ENCODE measurements at places on chromosomes 16 and 17.

GRCh38 chr16:2535625-2536013, 2.2 kb upstream of the PDPK1 start:
- peaks cover 5% of the 10 kb centered on the region for H3K36me3 ChIP-seq
- no peak overlapping the region for H3K4me3 ChIP-seq
- peak; percentile 79 for DNase-seq
- no peaks in the 10 kb centered on the region for H3K27me3 ChIP-seq

GRCh38 chr17:76087531-76087930, 8.5 kb downstream of the ZACN start:
- H3K4me1 ChIP-seq, result peaks cover 3% of the 10 kb centered on the region
- no peak for DNase-seq
- H3K36me3 ChIP-seq, result peaks cover 98% of the 10 kb centered on the region
- no peak overlapping the region for H3K4me3 ChIP-seq

GRCh38 chr16:89103781-89104180, 10.1 kb downstream of the ACSF3 start:
- peaks cover 75% of the 10 kb centered on the region for H3K36me3 ChIP-seq
- DNase-seq, result no peak
- H3K4me3 ChIP-seq, result no peak overlapping the region
- no peak overlapping the region for H3K27ac ChIP-seq
- H3K27me3 ChIP-seq, result no peaks in the 10 kb centered on the region

- H3K27ac ChIP-seq, result no peak overlapping the region
- H3K4me1 ChIP-seq, result peaks cover 1% of the 10 kb centered on the region
- H3K27me3 ChIP-seq, result peaks cover 53% of the 10 kb centered on the region
- H3K4me3 ChIP-seq, result no peak overlapping the region
- DNase-seq, result no peak
These were observed 214.3 kb downstream of the ENGASE start for GRCh38 chr17:79288950-79289349.

DNA sequence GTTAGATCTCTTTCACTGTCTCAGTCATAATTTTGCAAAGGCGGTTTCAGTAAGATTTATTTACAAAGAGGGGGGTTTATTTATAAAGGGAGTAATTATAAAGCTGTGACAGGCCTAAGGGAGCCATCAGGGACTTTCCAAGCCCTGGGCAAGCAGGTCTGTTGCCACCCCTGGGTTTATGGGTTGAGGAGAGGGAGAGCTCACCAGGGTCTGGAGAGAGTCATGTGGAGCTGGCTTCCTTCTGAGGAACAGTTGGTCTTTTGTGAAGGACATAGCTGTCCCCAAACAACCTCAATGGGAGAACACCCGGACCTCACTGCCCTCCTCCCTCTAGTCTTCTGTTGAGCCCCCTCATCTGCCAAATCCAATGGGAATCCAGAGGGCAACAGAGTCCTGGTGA, 9.8 kb downstream of the ITGAM start:
- H3K36me3 ChIP-seq, result no peaks in the 10 kb centered on the region
- no peak for DNase-seq
- no peak overlapping the region for H3K4me3 ChIP-seq
- no peak overlapping the region for H3K27ac ChIP-seq
- peaks cover 7% of the 10 kb centered on the region for H3K4me1 ChIP-seq

GRCh38 chr16:64309398-64310110, 812.3 kb downstream of the CDH11 start:
- H3K36me3 ChIP-seq, result no peaks in the 10 kb centered on the region
- no peaks in the 10 kb centered on the region for H3K27me3 ChIP-seq
- no peak for DNase-seq
- H3K4me3 ChIP-seq, result no peak overlapping the region
- no peak overlapping the region for H3K27ac ChIP-seq
- peaks cover 2% of the 10 kb centered on the region for H3K4me1 ChIP-seq

DNA sequence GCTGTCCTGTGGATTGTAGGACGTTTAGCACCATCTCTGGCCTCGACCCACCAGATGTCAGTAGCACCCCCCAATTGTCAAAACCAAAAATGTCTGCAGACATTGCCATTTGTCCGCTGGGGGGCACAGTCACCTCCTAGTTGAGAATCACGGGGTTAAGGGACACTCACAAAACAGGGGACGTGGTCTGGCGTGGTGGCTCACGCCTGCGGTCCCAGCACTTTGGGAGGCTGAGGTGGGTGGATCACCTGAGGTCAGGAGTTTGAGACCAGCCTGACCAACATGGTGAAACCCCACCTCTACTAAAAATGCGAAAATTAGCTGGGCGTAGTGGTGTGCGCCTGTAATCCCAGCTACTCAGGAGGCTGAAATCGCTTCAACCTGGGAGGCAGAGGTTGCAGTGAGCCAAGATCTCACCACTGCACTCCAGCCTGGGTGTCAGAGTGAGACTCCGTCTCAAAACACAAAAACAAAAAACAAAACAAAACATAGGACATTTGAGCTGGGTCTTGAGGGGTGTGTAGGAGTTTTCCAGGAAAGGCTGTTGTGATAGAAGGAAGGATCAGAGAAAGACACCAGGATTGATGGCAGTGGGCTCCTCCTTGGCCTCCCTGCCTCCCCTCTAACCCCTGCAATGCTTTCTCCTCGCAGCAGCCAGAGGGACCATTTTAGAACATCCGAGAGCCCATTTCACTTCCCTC, 171.8 kb upstream of the GSE1 start:
- H3K4me1 ChIP-seq, result peaks cover 22% of the 10 kb centered on the region
- no peak for DNase-seq
- H3K36me3 ChIP-seq, result peaks cover 22% of the 10 kb centered on the region
- no peaks in the 10 kb centered on the region for H3K27me3 ChIP-seq
- no peak overlapping the region for H3K4me3 ChIP-seq

DNA sequence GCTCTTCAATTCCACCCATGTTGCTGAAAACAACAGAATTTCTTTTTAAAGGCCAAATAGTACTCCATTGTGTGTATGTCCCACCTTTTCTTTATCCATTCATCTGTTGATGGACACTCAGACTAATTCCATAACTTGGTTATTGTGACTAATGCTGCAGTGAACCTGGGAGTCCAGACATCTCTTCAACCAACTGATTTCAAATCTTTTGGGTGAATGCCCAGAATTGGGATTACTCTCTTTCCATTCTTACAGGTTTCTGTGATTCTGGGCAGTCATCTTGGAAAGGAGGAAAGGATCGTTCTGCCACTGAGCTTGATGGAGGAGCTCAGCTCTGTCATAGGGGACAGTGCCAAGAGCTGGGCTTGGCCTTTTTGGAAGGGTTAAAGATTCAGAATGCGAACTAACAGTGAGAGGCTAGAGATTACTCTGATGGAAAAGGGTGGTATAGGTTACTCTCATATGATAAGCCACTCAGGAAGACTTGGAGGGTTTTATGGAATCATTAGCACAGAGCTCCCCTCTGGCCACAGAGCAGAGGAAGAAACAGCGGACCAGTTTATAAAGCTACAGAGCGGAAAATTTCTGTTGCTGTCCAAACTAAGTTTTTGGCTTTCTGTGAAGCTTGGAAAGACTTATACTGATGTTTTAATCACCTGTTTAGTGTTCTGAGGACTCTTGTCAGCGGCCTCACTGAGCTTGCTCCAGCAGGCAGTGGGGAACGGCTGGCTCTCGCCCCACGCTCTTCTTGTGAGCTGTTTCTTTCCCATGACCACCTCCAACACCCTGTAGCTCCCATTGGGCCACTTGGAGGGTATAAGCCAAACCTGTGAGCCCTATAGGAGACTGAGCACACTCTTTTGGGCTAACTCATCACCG, 48.3 kb downstream of the HIC1 start:
- H3K36me3 ChIP-seq, result peaks cover 10% of the 10 kb centered on the region
- no peaks in the 10 kb centered on the region for H3K27me3 ChIP-seq
- peaks cover 2% of the 10 kb centered on the region for H3K4me1 ChIP-seq
- peak; percentile 47 for DNase-seq

DNA sequence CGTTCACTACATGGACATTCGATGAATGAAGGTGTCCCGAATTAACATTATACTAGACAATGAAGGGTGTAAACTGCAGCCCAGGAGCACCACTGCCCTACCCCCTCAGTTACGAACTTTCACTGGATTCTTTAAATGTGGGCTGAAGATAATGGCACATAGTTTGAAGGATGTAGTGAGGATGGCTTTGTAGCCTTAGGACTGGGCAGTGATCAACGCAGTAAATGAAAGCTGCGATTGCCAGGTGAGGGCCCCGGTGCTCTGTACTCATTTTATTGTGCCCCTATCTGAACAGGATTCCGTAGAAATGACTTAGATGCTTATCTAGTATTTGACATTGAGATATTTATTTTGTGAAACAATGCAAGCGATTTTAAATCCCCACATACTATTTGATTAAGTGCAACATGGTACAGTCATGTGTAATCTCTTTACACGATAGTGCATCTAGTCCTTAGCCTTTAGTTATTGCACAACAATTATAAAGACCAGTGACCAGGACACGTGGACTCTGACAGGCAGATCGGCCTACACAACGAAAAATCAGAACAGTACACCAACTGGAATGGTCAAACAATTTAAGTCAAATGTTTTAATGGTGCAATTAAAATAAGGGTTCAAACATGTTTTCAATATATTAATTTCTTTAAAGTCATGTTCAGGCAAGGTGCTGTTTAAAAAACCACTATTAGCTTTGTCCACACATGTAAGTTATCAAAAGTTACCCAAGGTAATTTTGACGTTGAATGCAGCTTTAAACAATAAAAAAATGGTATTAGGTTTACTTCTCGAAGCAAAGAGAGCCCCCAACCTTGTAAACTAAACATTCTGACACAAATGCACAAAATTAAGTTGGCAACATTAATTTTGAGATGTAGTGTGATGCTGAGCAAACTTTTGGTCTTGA, 17.4 kb upstream of the ERN1 start:
- no peak overlapping the region for H3K4me3 ChIP-seq
- DNase-seq, result peak; percentile 27
- no peaks in the 10 kb centered on the region for H3K27me3 ChIP-seq
- peaks cover 40% of the 10 kb centered on the region for H3K36me3 ChIP-seq
- H3K4me1 ChIP-seq, result peaks cover 6% of the 10 kb centered on the region

- no peak overlapping the region for H3K27ac ChIP-seq
- no peak overlapping the region for H3K4me3 ChIP-seq
- peaks cover 43% of the 10 kb centered on the region for H3K27me3 ChIP-seq
- no peak for DNase-seq
These were observed 159.8 kb upstream of the SDK2 start for GRCh38 chr17:73803964-73804435.

- no peak overlapping the region for H3K27ac ChIP-seq
- DNase-seq, result no peak
- H3K36me3 ChIP-seq, result no peaks in the 10 kb centered on the region
These were observed 524.4 kb upstream of the ZFHX3 start for GRCh38 chr16:73572135-73572828.

GRCh38 chr16:77657016-77657415, 65.3 kb upstream of the NUDT7 start:
- no peak overlapping the region for H3K27ac ChIP-seq
- H3K36me3 ChIP-seq, result no peaks in the 10 kb centered on the region
- no peaks in the 10 kb centered on the region for H3K4me1 ChIP-seq
- no peaks in the 10 kb centered on the region for H3K27me3 ChIP-seq

DNA sequence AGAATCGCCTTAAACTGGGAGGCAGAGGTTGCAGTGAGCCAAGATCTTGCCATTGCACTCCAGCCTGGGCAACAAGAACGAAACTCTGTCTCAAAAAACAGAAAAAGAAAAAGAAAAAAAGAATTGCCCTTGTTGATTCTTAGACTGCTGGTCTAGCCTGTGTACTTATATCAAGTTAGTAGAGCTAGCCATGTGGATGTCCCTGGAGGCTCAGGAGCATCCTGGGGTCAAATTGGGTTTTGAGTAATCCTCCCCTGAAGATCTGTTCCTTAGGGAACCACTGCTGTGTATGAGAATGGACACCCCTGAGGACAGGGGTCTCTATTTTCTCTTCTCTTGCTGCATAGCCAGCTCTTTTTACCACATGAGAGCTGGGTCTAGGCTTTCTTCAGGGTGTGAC, 21.5 kb downstream of the SLC7A6OS start:
- peaks cover 8% of the 10 kb centered on the region for H3K4me1 ChIP-seq
- H3K36me3 ChIP-seq, result peaks cover 59% of the 10 kb centered on the region
- no peak for DNase-seq
- H3K4me3 ChIP-seq, result no peak overlapping the region

DNA sequence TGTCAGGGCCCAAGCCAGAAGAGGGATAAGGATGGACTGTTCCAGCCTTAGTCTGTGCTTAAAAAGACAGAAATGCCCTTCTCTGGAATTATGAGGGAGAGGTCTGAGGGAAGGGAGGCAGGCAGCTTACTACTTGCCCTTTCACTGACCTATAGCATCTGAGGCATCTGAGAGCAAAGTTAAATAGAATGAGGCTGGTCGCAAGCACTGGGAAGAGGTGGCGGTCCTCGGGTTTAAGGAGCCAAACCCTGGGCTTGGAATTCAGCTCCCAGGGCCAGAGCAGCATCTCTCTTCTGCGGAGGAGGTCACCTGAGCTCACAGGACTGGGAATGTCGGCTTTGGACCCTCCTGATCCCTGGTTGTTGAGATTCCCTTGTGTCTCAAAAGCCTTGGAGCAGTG, 3.1 kb upstream of the LIMD2 start:
- no peak overlapping the region for H3K4me3 ChIP-seq
- H3K27ac ChIP-seq, result no peak overlapping the region
- DNase-seq, result no peak
- H3K36me3 ChIP-seq, result peaks cover 53% of the 10 kb centered on the region
- H3K27me3 ChIP-seq, result no peaks in the 10 kb centered on the region
- peaks cover 22% of the 10 kb centered on the region for H3K4me1 ChIP-seq

- DNase-seq, result peak; percentile 69
- no peak overlapping the region for H3K27ac ChIP-seq
- no peaks in the 10 kb centered on the region for H3K36me3 ChIP-seq
- no peak overlapping the region for H3K4me3 ChIP-seq
- H3K4me1 ChIP-seq, result peaks cover 21% of the 10 kb centered on the region
These were observed 12.0 kb upstream of the MEOX1 start for GRCh38 chr17:43673516-43674323.
